ENCODE measurements at places on chromosomes 16 and 17.

DNA sequence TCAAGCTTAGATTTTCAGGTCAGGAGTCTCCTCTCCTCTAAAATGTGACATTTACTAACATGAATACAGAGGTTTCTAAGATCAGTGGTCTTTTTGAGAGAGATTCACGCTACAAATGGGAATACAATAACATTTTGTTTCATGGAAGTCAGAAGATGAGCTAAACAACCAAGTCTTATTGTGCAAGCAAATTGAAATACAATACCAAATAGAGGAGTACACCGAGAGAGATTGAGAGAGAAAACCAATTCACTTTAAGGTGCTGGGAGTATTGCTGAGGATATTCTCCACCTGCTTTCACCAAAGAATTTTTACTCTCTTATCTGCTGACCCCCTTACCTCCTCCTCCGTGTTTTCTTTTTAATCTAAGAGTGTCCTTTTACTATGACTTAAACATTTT lies 11.5 kb downstream of the VEZF1 start:
- DNase-seq, result no peak

DNA sequence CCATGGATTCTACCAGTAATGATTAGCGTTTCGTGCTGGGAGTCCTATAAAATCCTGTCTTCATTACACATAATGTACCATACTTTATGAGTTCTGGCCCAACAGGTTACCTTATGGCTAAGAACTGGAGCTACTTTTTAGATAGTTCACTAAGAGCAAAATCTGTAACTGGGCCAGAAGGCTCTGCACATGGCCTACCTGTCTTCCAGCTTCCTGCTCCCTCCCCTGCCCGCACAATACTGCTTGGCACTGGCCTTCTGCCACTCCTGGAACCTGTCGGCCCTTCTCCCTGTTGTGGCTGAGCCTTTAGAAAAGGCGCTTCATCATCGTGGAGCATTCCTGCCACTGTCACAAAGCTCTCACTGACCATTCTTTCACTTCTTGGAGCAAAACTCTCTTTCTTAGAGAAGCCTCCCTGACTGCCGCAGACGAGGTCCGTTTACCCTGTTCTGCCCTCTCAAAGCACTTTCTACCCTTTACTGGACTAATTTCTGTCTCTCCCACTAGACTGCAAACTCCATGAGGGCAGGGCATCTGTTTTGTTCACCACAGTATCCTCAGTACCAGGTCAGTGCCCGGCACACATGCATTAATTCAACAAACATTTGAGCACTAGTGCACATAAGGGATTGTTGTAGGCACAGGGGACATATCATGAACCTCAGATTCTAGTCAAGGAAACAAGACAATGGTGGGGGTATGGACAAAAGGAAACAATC lies 116.5 kb downstream of the PARN start:
- DNase-seq, result no peak

DNA sequence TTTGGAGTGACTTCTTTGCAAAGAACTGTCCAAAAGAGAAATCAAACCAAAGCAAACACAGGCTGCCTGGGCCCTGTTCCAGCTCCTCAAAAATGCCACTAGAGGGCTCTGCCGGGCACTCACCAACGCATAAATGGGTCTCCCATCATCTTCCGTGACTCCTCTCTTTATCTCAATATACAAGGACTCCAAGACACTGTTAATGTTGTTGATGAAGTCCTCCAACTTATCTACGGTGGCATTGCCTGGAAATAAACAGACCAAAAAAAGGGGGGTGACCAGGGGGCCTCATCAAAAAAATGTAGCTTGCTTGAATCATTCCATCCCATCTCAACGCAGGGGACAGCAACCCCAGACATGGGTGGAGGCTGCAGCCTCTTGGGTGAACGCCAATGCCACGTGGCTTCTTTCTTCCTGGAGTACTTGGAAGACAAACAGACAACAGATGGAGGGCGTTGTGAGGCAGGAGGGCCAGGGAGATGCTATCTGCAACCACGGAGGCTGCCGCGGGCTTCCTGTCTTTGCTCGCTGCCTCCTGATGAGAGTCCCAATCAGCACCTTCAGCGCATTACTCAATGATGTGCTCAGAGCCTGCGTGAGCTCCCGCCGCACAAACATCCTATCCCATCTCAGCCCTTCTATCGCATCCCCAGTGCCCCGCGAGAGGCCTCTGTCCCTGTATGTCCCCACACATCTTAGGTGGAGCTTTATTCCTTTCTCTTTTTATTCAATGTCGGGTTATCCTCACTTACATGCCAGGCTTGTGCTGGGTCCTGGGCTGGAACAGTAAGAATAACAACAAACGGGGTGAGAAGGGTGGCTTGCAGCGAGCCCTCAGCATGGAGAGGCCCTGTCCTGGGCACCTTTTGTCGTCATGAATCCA lies 32.0 kb downstream of the KDM8 start:
- no peak for DNase-seq

DNA sequence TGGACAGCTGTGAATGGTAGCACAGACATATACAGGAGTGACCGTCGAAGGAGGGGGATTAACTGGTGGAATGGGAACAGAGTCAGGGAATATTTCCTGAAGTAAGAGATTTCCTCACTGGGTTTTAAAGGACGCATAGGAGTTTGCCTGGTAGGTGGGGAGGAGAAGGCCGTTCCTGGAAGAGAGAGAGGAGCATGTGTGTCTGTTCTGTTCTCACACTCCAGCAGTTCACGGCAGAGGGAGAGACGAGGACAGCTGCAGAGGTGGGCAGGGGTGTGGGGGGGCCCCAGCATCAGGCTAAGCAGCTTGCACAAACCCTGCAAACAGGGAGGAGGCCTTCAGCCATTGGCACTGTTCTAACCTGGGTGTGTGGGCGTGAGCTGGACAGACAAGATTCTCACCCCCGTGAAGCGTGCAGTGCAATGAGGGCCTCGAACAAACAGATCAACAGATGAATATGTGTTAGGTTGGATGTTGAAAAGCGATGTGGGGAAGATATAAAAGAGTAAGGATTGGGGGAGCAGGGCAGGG lies 85.3 kb upstream of the GSE1 start:
- no peak for DNase-seq

DNA sequence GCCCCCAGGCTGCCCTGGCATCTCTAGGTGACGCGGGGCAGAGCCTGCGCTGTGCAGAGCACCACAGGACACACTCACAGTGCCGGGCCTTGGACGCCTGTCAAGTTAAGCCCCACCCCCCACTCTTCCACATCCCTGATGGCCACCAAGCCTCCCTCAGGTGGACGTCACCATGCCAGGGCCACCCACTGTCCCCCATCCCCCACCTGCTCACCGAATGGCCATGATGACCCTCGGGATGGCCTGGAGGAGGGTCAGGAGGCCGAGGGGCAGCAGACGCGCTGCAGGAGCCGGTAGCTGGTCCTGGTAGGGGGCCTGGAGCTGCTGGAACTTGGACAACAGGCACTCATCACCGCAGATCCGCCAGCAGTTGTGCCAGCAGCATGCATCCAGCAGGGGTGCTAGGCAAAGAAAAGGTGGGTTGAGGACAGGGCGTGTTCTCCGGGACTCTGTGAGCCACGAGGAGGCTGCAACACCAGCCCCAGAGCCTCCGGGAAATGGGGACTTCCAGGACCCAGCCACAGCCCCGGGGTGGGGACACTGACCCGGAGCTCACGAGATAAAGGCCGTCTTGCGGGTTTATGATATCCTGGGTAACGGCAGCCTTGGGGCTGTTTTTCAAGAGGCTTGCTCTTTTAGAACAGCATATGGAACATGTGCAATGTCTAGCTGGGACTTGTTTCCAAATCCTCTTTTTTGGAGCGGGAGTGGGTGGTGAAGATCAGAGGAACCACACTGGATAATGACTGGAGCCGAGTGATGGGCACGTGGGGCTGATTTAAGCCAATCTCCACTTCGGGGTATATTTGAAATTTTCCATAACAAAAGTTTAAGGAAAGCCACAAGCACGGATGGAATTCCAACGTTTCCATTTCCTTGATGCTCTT lies 11.4 kb downstream of the C16orf95 start:
- no peak for DNase-seq

DNA sequence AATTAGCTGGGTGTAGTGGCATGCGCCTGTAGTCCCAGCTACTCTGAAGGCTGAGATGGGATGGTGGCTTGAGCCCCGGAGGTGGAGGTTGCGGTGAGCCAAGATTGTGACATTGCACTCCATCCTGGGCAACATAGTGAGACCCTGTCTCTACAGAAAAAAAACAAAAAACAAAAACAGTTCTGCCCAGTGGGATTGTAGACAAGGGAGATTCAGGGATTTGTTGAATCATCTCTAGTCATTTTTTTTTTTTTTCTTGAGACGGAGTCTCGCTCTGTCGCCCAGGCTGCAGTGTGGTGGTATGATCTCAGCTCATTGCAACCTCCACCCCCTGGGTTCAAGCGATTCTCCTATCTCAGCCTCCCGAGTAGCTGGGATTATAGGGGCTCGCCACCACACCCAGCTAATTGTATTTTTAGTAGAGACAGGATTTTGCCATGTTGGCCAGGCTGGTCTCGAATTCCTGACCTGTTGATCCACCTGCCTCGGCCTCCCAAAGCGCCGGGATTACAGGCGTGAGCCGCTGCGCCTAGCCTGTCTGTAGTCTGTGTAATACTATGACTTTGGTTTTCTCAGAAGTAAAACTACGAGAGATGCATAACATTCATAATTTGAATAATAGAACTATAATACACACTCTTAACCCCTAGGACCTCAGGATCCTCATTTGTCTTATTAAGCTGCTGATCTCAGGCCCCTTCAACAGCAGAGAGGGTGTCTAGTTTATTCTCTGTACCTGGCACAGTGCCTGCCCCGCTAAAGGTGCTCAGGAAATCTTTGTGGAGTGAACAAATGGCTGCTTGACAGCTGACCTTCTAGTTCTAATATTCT lies 1.4 kb downstream of the TEN1 start:
- no peak for DNase-seq

DNA sequence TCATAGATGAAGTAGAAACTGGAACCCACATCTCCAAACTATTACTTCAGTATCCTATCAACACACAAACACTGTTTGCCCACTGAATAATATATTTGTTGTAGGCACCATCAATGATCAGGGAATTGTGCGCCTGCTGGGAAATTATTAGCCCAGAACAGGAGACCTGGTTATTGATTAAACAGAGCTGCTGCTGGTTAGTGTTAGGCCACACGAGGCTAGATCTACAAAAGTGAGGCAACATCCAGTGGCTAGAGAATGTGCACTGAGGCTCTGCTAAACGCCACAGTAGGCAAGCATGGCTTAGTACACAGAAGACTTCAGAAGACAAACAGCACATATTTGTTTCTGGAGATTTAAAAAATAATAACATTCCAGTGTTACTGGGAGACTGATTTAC lies 11.0 kb downstream of the ABHD15 start:
- no peak for DNase-seq

DNA sequence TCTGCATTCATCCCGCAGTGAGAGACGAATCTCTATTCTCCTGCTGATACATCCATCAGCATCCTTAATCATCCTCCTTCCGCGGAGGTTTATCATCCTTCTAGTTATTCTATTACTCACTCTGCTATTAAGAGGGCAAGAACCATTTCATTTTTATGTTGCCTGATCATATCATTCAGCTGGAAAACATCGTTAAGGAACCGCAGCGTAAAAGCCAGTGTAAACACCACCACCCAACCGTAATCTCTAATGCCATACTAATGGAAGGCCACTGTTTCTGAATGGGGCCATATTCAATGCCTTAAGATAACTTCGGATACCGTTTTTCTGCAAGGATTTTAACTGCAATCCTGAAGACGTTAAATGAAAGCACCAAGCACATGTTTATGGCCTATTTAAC lies 36.7 kb upstream of the ERCC4 start:
- DNase-seq, result no peak

GRCh38 chr17:47840001-47840741 lies 902 bp downstream of the SCRN2 start:
- DNase-seq, result no peak

DNA sequence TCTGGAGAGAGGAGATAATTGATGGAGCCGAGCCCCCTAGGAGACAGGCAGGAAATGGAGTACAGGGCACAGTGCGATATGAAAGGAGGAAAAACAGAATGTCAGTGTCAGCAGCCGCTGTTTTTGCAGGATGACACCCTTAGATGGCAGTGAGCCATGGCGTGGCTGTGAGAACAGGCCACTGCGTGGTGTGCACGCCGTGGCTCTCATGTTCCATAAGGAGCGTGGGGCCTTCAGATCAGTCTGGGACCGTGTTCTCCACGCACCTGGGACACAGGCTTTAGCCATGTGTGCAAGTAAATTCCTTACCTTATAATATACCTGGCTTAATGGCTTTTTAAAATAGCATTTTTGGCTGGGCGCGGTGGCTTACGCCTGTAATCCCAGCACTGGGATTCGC lies 198.0 kb downstream of the KATNIP start:
- DNase-seq, result no peak

DNA sequence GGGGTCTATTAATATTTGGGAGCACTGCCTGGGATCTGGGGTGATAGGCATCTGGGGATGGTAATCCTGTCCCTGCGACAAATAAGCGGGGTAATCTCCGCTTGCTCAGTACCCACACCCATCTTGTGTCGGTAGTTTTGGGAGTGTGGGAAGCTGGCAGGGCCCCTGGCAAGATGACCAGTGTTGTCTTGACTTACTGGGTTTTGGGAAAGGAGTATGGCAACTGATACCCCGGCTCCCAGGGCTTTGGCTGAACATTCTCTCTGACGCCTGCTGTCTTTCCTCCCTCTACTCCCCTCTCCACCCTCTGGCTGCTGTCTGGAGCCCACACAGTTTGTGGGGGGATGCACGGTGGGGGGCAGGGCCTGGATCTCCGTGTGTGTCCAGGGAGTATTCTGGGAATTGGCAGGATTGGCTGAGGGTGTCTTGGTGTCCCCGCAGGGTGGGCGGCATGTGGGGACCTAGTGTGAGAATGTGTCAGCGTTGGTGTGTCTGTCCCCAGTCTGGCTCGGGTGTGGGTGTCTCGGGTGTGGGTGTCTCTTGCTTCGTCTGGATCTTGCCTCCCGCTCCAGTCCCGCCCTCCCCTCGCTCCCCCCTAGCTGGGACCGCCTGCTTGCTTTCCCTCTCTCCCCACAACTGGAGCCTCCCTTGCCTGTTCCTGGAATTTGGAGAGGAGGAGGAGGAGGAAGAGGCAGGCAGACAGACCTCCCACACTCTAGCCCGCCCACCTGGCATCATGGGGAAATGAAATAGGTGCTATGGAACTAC lies 12.0 kb downstream of the RARA start:
- no peak for DNase-seq

DNA sequence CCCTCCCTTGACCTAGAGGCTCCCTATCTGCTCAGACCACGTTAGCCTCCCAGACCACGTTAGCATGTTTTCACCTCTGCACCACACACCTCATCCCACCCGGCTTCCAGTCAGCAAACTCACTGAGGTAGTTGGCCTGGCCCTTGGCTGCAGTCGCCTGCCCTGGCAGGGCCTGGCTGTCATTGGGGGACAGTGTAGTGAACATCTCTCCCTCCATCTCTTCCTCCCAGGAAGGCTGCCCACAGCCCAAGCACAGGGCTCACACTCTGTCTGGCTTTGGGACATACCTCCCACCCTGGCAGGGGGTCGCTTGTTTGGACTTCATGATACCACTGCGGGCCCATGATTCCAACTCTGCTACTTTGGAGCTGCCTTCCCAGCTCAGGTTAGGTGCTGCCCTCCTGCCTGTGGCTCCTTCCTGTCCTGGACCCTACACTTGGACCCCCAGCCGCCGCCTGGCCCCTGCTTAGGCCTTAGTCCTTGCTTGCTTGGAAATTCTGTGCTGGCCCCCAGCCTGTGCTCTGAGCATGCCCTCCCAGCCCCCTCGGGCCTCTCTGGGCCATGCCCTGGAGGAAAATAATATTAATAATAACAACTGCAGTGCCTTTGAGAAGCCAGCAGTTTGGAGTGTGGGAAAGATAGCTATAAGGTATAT lies 167.7 kb downstream of the COPRS start:
- DNase-seq, result no peak

Measured in GM18507 (cell line).